ENCODE measurements at places on chromosomes 6 and 20.

DNA sequence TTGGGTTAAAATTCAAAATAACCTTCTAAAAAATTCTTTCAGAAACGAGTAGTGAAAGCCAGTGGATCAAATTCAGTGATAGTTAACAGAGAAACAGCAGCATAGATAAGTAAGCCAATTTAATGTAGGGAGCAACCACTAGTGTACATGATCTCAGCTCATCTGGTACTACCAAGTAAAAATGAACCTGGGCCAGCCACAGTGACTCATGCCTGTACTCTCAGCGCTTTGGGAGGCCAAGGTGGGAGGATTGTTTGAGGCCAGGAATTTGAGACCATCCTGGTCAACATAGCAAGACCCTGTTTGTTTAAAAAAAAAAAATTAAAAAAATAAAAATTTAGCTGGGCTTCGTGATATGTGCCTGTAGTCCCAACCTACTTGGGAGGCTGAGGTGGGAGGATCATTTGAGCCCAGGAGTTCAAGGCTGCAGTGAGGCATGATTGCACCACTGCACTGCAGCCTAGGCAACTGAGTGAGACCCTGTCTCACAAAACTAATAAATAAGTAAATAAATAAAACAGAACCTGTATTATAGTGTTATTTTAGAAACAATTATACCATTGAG lies 32.4 kb downstream of the CBFA2T2 start:
- no peak for DNase-seq

DNA sequence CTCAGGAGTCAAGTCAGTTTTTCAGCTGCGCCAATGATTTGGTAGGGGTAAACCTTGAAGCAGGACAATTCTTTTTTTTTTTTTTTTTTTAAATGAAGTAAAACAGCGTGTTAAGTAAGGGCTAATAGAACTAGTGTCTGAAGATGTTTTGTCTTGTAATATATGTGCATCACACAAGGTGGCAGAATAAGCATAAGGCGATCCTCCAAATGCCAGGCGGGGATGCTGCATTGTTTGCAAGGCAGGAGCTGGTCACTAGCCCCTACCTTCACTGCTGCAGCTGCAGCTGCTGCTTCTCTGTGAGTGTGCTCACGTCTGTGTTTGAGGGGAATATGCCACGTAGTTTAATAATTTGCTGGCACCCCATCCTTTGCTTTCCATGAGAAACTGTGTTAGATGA lies 272.7 kb upstream of the MAP3K7 start:
- DNase-seq: no peak

DNA sequence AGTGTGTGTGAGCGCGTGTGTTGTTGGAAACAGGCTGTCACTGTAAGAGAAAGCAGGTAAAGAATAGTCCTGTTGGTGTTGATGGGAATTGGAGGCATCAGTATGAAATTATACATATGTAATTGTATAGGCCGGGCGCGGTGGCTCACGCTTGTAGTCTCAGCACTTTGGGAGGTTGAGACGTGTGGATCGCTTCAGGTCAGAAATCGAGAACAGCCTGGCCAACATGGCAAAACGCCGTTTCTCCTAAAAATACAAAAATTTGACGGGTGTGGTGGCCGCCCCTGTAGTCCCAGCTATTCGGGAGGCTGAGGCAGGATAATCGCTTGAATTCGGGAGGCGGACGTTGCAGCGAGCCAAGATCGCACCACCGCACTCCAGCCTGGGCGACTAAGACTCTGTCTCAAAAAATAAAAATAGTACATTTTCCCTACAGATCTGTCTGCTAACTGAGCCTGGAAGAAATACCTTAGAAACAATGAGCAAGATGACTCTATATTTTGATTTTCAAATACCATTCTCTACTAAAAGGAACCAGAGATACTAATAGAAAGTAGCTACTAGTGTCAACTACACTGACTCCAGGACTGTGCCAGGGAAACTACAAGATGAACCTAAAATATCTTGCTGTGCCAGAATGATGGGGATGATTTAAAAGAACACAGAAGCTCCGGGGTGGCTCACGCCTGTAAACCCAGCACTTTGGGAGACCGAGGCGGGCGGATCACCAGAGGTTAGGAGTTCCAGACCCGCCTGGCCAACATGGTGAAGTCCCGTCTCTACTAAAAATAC lies 110.8 kb downstream of the TRIM27 start:
- no peak for DNase-seq

GRCh38 chr6:81697559-81697958 lies 54.9 kb downstream of the TENT5A start:
- no peak for DNase-seq

GRCh38 chr6:151018911-151019782 lies 153.6 kb downstream of the MTHFD1L start:
- DNase-seq: no peak

- no peak for DNase-seq
Measured at GRCh38 chr6:63444768-63445167, 125.0 kb upstream of the LGSN start.
